ENCODE measurements at places on chromosomes 12 and 14.

DNA sequence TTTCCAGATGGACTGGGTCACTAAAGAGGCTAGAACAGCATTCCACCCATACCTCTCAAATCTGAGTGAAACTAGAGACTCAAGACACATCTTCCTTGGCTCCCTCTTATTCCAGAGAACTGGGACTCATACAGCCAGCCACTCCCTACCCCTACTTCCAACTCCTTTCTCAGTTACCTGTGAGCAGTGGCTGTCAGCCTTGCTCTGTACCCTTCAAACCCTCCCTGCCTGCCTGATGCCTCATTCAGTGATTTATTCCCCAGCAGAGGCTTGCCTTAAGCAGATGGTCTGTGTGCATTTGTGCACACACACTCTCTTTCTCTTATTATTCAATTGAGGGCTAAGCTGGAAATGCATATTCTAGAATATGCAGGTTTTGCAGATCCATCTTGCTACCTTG, 14.6 kb downstream of the GPR84 start:
- peaks cover 56% of the 10 kb centered on the region for H3K36me3 ChIP-seq
- H3K4me3 ChIP-seq, result no peak overlapping the region
- no peak for DNase-seq
- peaks cover 19% of the 10 kb centered on the region for H3K4me1 ChIP-seq
- no peak overlapping the region for H3K27ac ChIP-seq

DNA sequence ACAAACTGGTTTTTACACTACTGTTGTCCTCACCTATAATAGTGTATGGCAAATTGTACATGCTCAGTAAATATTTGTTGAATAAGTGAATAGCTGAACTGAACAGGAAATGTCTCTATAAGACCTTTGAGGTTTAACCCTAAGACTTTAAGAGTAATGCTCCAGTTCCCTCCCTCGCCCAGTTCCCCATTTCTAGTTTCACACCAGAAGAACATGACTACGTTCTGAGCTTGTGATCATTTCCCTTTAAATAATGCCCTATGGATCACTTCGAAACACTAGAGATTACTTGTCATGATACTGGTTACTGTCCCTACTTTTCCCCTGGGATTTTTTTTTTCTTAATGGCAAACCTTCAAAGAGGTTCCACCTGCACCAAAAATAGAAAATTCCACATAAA, 69.3 kb downstream of the PRKD1 start:
- no peaks in the 10 kb centered on the region for H3K27me3 ChIP-seq
- H3K4me3 ChIP-seq, result no peak overlapping the region
- no peak overlapping the region for H3K27ac ChIP-seq
- H3K4me1 ChIP-seq, result no peaks in the 10 kb centered on the region
- H3K36me3 ChIP-seq, result no peaks in the 10 kb centered on the region
- DNase-seq, result no peak

DNA sequence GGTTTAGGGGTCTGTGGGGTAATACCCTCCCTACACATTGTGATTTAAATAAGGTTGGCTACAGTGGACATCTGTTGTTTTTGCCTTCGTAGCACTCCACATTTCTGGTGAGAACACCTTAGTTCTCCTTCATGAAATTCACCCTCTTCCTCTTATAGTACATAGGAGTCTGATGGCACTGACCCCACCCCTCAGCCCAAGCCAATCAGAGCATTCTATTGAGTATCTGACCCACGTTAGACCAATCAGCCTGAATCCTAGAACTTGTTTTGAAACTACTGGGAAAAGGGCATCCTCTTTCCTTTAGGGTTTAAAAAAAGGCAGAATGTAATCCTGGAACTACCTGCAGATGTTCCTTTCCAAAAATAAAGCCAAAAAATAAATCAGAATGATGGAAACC, 15.8 kb upstream of the LRRC9 start:
- H3K4me1 ChIP-seq, result no peaks in the 10 kb centered on the region
- H3K36me3 ChIP-seq, result no peaks in the 10 kb centered on the region
- DNase-seq, result no peak
- peaks cover 6% of the 10 kb centered on the region for H3K27me3 ChIP-seq

- DNase-seq, result peak; percentile 94
- H3K27ac ChIP-seq, result peak overlapping the region; percentile 80
- H3K36me3 ChIP-seq, result peaks cover 37% of the 10 kb centered on the region
Measured at GRCh38 chr14:58331111-58331510, 32.8 kb downstream of the ARID4A start.

GRCh38 chr14:52801014-52801712, 9.8 kb upstream of the GNPNAT1 start:
- H3K4me1 ChIP-seq, result peaks cover 19% of the 10 kb centered on the region
- H3K4me3 ChIP-seq, result no peak overlapping the region
- DNase-seq, result peak; percentile 25
- H3K27ac ChIP-seq, result no peak overlapping the region

- H3K27me3 ChIP-seq, result peaks cover 2% of the 10 kb centered on the region
- H3K36me3 ChIP-seq, result no peaks in the 10 kb centered on the region
- no peak overlapping the region for H3K4me3 ChIP-seq
- no peaks in the 10 kb centered on the region for H3K4me1 ChIP-seq
Measured at GRCh38 chr12:120346681-120347080, 19.1 kb upstream of the PLA2G1B start.

GRCh38 chr12:106269150-106269771, 21.4 kb upstream of the CKAP4 start:
- peak overlapping the region; percentile 21 for H3K27ac ChIP-seq
- peaks cover 23% of the 10 kb centered on the region for H3K27me3 ChIP-seq
- DNase-seq, result no peak
- H3K4me3 ChIP-seq, result no peak overlapping the region
- H3K4me1 ChIP-seq, result peaks cover 24% of the 10 kb centered on the region
- no peaks in the 10 kb centered on the region for H3K36me3 ChIP-seq

DNA sequence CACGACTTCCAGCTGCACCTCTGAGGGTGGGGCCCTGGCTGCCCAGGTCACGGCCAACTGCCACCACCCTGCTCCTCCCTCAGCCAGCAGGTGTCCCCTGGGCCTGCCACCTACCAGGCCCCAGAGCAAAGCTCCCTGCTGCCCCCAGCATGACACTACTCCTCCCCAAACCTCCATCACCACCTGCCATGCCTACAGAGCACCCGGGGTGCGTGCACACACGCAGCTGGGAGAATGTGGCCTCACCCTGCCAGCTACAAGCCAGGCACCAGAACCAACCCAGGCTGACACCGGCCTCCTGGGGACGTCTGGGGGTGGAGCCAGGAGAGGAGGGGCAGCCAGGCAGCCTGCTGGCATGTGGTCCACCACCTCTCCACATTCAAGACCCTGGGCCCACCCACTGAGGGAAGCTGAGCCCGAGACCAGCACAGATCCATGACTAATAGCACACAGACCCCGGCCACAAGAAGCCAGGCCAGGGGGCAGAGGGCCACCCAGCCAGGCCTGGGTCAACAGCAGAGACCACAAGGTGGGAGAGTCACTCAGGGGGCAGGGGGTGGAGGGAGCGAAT, 3.4 kb downstream of the JAG2 start:
- no peak overlapping the region for H3K4me3 ChIP-seq

DNA sequence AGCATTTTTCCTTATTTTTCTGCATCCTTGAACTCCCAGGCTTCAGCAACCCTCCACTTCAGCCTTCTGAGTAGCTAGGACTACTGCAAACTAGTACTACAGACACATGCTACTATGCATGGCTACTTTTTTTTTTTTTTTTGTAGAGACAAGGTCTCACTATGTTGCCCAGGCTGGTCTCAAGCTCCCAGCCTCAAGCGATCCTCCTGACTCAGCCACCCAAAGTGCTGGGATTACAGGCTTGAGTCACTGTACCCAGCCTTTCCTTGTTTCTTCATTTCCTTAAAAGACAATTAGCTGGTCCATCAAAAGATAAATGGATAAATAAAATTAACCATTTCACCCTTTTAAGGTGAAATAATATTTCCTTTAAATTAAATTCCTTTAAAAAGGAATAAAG, 205.8 kb downstream of the SPTSSA start:
- no peak overlapping the region for H3K4me3 ChIP-seq
- H3K27me3 ChIP-seq, result peaks cover 8% of the 10 kb centered on the region
- no peak overlapping the region for H3K27ac ChIP-seq
- H3K36me3 ChIP-seq, result no peaks in the 10 kb centered on the region
- H3K4me1 ChIP-seq, result no peaks in the 10 kb centered on the region
